AG20443 (cell line): ENCODE measurements at places on chromosomes 1 and 21.

DNA sequence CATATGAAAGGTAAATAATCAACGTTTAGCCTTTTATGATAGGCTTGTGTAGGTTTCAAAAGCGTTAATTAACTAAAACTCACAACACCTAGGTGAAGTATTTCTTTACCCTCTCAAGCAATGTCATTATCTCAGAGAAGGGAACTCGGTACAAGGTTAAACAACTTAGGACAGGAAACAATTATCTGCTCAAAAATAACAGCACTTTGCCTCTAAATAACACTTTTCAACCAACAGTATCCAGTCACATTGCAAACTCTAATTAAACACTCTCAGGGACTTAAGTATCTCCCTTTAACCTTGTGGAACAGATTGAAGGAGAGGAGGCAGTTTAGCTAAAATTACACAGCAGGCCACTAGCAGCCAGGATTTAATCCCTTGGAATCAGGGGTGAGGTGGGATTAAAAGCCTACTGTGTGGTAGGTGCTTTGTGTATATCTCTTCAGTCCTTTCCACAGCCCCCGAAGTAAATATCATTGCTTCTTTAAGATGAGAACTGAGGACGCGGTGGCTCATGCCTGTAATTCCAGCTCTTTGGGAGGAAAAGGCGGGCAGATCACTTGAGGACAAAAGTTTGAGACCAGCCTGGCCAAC is 5.2 kb upstream of the AKNAD1 start:
- DNase-seq, result no peak

DNA sequence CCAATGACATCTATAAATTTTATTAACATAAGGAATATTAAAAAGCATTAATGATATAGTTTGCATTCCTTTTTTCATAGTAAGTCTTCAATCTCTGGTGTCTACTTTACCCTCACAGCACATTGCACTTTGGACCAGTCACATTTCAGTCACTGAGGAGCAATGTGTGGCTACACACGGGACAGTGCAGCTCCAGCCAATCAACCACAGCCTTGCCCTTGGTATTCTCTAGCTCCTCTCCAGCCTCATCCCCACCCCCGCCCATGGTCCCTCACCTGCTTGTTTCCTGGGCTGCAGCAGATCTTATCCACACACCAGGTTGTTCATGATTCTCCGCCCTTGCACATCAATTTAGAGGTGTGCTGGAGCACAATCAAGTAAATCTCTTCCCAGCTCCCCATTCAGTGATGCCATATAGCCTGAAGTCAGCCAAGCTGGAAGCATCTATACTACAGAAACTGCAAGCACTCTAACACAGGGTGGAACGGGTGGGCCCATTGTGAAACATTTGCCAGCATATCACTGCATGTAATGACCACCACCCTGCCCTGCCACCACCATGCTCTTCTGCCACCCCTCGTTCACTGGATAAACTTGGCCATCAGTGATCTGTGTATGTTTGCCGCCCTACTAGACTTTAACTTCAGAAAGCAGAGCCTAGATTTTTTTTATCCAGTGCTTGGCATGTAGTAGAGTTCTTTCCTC is 93.0 kb upstream of the SLC44A3 start:
- DNase-seq, result no peak

DNA sequence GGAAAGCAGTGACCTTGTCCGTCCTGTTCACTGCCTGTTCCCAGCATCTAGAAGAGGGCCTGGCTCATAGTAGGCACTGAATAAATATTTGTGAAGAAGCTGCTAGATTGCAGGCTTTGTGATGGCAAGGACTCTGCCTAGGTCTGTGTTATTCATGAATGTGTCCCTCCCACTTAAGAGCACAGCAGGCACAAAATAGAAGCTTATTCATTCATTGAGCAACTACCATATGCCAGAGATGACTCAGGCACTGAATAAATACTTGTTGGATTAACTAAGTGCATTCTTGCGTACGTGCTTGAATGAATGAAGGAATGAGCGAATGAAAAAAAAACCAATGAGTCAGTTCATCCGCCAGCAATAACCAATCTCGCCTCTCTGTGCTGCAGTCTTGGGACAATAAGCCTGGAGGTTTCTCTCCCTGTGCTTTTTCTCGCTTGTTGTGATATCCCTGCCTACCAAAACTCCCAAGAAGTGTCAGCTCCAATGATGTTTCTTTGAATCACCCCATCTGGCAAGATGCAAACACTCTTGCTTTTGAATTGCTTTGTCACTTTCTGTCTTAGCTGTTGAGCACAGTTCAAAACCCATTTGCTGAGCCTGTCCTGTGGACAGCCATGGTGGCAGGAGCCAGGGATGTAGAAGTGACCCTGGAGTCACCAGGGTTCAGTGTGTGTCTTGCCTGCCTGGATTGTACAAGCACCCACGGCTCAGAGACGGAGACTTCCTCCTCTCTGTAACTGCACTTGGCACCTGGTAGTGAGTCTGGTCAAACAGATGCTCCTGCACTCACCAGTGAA is 143.9 kb downstream of the KAZN start:
- DNase-seq, result peak; percentile 89

DNA sequence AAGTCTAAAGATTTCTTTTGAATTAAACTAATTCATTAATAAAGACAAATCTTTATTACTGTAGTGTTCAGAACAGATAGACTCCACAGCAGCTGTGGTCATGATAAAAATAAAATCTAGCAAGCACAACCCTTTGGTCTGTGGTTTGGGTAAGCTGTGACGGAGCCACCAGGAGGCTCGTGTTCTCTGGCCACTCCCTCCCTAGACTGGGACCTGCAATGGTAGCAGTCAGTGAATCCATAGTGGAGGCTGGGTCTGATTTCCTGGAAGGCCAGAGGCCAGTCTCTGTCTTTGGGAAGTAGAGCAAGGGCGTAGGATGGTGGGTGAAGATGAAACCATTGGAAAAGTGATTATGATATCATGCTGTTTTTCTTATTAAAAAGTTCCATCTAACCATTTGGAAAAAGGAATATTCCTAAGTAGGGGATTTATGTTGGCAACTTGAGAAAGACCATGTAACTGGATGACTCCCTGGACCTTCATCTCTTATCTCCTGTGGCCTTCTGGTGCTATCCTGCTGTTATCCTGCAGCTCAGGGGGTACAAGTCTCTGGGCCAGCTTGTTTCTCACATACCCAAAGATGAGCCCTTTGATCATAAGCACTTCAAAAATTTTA is 39.0 kb downstream of the TENT5C start:
- no peak for DNase-seq

DNA sequence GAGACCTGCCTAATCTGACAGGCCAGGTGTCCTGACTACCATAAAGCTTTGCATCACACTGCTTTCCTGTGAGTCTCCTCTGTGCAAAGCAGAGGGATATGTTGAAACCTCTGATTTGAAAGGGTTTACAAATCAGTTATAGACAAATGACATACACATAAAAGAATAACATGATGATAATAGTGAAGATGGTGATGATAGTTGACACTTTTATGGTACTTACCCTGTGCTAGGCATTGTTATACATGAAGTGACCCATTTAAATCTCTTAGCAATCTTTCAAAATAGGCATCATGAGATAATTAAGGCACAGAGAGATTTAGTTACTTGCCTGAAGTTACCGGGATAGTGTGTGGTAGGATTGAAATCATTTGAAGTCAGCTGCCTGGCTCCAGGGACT is 34.1 kb upstream of the PKN2 start:
- no peak for DNase-seq

- DNase-seq, result no peak
Measured at GRCh38 chr21:31041295-31042079, 3.2 kb upstream of the KRTAP19-8 start.

DNA sequence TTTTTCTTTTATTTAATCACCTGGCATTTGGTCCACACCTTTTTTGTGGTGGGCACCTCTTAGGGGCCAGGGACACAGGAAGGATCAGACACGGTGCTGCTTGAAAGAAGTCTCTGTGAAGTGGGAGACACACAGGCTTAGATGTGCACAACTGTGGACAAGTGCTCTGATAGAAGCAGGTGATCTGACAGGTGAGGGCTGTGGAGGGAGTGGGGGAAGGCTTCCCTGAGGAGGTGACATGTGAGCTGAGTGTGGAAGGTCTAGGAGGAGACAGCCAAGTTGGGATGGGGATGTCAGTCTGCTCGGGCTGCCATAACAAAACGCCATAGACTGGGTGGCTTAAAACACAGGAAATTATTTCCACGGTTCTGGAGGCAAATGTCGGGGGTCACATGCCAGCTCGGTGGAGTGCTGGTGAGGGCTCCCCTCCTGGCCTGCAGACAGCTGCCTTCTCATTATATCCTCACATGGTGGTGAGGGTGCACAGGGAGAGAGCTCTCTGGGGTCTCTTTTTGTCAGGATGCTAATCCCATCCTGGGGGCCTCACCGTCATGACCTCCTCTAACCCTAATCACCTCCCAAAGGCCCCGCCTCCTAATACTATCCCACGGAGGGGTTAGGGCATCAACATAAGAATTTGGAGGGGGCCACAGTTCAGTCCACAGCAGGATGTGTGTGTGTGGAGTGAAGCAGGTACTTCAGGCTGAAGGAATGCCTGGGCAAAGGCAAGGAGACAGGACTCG is 5.2 kb upstream of the KIAA1614 start:
- peak; percentile 4 for DNase-seq

- DNase-seq, result peak; percentile 25
Measured at GRCh38 chr1:63950023-63950422, 176.2 kb downstream of the ROR1 start.

- DNase-seq, result no peak
Measured at GRCh38 chr1:56380531-56380930, 198.8 kb downstream of the PLPP3 start.

DNA sequence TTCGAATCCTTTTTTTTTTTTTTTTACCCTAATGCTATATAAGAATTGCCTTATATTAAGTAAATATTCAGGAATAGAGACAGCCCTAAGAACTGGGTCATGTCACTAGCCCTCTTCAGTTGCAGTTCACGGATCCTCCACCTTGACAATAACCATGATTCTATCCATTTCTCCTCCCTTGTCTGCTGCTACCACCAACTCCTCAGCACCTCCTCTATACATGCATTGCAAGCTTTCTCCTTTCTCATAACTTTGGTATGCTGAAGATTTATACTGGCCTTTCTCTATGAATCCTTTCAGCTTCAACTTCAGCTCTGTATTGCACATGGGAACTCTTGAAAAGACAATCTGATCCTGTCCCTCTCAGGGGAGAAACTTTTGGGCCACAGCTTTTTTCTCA is 14.3 kb upstream of the DR1 start:
- peak; percentile 10 for DNase-seq

- peak; percentile 44 for DNase-seq
Measured at GRCh38 chr1:59025898-59026426, 242.1 kb upstream of the JUN start.

GRCh38 chr1:110513511-110513910 is 5.5 kb downstream of the KCNA10 start:
- DNase-seq, result no peak

- DNase-seq, result peak; percentile 7
Measured at GRCh38 chr1:49298304-49298703, 521.6 kb upstream of the BEND5 start.

GRCh38 chr1:18246543-18246942 is 138.9 kb downstream of the IGSF21 start:
- no peak for DNase-seq

DNA sequence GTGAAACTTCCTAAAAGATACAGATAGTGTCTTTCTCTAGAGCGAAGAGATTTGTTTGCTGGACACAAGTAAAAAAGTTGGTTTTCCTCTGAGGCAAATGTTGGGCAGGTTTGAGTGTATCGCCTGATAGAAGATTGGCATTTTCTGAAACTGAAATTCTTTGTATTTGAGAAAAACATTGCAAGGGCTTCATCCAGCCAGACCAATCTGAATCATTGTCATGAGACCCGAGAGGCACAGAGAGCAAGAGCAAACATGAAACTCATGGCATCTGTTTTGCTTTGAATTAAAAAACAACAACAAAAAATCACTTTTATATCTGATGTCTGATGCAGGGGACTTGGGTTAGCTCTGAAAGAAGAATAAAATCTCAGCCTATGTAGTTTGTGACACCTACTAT is 379.3 kb upstream of the NCAM2 start:
- DNase-seq, result no peak

- no peak for DNase-seq
Measured at GRCh38 chr1:96256130-96256790, 465.3 kb upstream of the PTBP2 start.

DNA sequence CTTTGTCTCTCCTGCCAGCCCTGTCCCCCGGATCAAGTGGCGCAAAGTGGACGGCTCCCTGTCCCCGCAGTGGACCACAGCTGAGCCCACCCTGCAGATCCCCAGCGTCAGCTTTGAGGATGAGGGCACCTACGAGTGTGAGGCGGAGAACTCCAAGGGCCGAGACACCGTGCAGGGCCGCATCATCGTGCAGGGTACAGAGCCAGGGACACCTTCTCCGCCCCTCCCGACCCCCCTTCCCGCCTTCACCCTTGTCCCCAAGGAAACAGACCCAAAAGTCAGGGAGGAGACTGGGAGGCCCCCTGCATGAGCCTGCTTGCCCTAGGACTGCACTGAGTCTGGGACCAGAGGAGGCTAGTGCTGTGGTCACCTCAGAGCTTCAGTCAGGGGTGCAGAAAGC is 18.2 kb downstream of the CNTN2 start:
- DNase-seq, result no peak

DNA sequence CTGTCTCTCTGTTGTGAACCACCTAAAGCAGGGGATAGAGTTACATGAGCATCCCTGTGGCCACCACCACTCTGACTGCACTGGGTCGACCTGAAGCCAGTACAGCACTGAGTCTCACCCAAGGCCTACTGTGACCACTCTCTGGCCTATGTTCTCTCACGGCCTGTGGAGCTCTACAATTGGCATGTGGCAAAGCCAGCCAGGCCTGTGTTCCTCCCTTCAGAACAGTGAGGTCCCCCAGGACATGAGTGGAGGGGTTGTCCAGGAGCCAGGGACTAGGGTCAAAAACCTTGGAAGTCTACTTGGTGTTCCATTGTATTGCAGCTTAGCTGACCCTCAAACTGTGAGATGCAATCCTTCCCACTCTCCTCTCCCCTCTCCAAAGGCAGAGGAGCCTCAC is 42.7 kb upstream of the FMO3 start:
- DNase-seq, result no peak

DNA sequence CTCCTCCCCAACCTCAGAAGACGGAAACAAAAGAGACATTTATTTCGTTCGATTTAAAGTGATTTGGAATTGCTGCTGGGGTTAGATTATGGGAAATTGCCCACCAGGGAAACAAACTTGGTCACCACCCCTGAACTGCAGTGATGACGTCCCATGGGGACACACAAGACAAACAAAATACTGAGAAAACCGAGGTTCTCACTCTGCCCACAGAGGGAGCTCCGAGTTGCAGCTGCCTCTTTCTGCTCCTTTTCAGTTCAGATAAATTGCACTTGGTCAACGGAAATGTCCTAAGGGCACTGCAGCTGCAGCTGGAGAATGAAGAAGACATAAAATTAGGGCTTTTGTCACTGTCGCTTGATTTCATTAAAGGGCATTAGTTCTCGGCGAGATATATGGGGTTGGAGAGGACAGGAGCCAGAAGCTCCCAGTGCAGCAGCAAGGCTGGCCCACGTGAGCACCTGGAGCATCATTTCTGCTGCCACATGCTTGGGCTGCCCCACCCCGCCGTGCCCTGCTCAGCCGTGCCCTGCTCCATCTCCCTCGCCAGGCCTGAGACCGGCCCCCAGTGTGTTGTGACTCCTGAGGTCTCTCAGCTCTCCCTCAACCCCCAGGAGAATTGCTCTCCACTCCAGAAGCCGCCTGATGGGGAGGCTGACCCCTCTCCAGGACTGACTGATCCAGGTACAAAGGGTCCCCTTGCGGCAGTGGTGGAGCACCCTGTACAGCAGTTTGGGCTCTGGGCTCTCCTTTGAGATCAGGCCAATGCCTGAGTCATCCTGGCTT is 231.7 kb upstream of the AJAP1 start:
- DNase-seq, result no peak
